ENCODE measurements at places on chromosomes 4 and X.

- DNase-seq: no peak
Measured at GRCh38 chr4:63777601-63778000, 631.6 kb downstream of the TECRL start.

GRCh38 chr4:138428611-138429010 is 186.5 kb upstream of the SLC7A11 start:
- no peak for DNase-seq

DNA sequence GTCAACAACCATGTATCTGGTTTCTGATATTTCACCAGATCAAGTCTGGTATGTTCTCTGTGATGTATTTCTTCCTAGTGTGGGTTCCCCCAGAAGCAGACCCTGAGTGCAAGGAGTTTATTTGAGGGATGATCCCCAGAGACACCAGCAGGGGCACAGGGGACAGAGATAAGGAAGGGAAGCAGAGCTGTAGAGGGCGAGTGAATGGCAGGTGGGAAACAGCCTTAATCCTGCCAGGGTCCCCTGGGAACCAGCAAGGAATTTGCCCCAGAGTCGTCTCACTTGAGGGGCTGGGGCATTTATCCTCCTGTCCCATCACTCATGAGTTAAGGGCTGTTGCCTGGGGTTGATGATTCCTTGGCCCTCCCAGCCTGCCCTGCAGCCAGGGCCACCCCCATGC is 206.4 kb upstream of the BCOR start:
- no peak for DNase-seq

DNA sequence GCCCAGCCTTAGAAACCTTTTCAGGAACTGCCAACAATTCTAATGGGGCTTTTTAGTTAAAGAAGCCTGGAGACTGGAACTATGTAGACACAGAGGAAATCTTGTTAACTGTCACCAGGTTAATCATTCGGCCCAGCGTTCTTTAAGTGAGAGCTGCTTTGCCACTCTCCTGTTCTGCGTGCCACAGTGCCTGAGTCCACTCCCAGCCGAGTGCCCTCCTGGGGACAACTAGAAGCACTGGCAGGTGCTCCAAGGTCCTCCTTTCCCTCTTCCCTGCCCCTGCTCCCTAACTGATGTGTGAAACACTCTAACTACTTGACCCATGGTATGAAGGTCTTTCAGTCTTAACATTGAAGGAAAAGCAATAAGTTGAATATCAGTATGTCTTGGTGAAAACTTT is 151.2 kb upstream of the TLL1 start:
- no peak for DNase-seq

DNA sequence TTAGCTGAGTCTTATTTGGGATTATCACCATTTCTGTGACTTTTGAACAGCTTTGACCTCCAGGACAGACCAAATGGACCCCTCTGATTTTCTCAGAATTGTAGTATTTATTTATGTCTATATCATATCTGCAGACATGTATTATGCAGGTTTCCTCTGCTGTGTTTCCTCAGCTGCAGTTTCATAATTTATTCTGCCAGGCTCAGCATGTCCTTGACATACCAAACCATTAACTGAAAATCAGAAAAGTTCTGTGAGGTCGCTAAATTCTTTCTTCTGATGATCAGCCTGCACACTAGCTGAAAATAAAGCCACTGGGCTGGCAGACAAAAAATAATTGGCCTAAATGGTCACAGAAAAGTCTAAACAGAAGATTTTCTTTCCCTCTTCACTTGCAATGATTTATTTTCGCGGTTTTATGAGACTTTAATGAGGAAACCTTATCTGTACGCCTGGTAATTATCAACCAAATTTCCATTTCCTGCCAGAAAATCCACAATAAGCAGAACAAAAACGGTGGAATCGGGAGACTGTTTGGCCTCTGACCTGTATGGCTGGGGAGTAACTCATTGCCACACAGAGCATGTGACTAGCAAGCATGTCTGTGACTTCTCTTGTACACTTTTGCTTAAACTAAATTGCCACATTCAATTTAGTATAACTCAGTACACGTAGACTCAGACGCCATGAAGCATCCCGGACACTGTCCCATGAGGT is 150.9 kb downstream of the ENPP6 start:
- DNase-seq: no peak

Measured in T-helper 17 cell (primary cell).